ENCODE measurements at places on chromosomes 16 and 17.

GRCh38 chr16:73028721-73029361, 19.1 kb downstream of the ZFHX3 start:
- DNase-seq, result no peak

- DNase-seq, result no peak
Measured at GRCh38 chr16:27853651-27854050, 209.9 kb downstream of the GSG1L start.

GRCh38 chr17:3847165-3847670, 1.2 kb upstream of the NCBP3 start:
- DNase-seq, result no peak

DNA sequence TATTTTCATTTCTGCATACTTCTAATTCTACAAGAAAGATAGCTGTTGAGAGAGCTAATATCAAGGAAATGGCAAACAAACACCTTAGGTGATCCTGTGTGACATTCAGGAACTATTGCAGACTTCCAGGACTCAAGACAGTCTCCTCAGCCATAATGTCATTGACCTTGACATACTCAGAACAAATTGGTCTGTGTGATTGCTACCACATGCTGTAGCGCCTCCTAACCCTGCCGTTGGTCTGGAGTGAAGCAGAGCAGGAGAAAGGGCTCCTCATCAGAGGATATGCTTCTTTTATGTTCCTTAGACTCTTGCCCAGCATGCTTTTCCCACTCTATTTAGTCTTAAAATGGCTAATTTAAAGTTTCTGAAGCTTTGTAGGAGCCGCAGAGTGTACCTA, 194.2 kb upstream of the TBX2 start:
- DNase-seq, result no peak

DNA sequence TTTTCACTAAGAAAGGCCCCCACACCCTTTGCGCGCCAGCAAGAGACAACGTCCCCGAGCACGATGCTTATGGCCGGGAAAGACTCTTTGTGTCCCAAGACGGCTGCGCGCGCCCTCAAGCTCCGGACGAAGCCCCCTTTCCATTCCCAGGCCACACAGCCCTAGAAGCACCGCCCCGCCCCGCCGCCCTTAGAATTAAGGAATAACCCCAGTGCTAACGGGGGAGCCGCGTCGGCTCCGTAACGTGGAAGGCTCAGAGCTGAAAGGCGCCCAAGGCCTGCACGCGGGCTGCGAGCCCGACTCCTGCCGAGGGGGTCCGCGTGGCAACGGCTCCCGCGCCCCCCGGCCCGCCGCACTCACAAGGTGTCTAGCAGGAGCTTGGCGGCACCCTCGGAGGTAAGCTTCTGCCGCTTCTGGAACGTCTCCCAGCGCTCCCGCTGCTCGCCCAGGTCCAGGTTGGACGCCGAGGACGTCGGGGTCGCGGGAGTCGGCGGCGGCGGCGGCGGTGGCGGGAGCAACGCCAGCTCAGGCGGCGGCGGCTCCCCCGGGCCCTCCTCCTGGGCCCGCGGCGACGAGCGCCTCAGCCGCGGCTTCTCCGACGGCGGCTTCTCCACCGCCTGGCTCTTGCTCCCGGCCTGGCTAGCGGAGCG, 477 bp downstream of the CENPV start:
- no peak for DNase-seq

DNA sequence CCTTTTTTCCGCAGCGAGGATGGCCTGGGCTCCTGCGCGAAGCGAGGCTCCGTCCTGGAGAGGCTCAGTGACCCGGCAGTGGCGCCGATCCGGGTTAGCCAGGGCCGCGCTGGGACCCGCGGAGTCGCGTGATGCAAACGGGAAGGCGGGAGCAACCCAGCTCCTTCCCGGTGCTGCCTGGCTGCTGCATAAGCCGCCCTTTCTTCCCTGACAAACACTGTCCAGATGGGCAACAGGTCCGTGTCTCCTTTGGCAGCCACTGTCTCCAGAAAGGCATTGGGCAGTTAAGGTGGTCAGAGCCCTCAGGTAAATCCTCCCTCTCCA, 21.8 kb upstream of the ZNHIT3 start:
- no peak for DNase-seq

DNA sequence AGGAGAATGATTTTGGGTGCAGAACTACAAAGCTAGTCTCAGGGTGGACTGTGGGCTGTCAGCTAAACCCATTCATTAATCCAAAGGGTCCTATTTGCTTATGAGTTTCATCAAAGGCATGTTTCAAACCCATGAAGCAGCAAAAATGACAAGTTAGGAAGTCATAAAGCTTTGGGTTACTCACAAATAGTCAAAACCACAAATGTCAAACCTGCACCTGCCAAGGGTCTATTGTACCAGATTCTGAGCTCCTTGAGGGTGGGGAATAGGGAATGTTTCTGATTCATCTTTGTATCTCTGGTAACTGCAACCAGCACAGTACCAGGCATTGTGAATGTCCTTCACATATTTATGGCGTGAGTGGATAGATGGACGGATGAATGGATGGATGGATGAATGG, 317.7 kb downstream of the MAF start:
- no peak for DNase-seq

- DNase-seq, result no peak
Measured at GRCh38 chr17:681738-682529, 32.7 kb downstream of the VPS53 start.

DNA sequence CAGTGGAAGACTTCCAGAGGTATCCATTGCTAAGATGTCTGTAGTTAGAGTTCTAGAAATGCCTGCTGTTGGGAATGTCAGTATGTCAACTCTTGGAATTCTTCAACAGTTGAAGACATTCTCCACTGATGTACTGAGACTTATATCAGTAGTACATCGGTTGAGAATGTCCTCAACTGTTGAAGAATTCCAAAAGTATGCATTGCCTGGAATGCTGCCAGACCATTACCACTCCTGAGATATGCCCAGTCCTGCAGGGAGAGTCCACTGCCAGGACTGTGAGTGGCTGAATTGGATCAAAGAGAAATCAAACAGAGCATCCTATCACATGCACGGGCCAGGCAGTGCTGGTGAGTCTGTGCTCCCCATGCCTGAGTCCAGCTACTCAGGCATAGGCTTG, 42.0 kb downstream of the IL21R start:
- no peak for DNase-seq

GRCh38 chr17:72771734-72772133, 320.8 kb downstream of the SLC39A11 start:
- no peak for DNase-seq

DNA sequence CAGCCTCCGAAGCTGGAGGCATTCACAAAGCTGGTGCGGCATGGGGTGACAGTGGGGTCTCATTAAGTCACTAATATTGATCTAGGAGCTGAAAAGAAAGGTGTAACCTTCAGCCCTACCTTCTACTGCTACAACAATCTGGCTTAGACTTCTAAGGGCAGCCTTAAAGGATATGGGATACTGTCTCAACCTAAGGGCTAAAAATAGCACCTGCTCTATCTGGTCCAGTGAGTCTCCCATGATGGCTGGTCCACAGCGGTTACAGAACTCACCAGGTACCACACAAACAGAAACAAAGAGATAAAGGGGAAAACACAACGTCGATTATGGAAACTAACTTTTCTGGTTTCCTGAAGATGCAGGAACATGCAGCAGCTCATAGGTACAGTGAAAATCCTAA, 115.8 kb downstream of the SMG6 start:
- DNase-seq, result no peak

GRCh38 chr17:28478712-28479615, 5.5 kb downstream of the SLC13A2 start:
- DNase-seq, result no peak

DNA sequence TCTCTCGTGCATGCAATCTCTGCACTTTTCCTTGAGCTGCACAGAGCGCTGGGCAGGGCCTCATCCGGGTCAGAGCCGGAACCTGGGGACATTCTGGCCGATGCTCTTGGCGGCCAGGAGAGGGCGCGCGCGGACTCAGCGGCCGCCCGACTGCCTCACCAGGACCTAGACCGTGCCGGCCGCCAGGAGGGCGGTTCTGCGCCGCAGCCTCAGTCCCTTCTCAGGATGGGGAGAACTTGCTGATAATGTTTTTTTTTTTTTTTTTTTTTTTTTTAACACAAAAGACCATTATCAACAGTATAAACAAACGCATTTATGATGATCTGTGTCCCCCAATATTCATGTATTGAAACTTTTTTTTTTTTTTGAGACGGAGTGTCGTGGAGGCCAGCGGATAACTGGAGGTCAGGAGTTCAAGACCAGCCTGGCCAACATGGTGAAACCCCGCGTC, 8.1 kb upstream of the FLYWCH2 start:
- peak; percentile 15 for DNase-seq

DNA sequence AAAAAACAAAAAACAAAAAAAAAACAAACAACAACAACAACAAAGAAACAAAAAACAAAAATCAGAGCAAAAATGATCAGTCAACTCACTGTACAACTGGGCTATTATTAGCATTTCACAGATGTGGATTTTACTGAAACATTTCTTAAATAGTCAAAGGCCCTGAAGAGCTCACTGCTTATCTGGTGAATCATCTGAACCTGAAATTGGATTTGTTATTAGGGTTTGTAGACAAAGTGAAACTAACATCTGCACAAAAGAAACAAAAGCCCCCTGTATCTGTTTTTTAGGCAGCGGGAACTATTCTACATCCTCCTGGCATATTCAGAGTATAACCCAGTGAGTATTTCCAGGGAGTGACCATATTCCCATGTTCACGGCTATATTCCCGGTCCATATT, 32.6 kb upstream of the KSR1 start:
- DNase-seq, result no peak

DNA sequence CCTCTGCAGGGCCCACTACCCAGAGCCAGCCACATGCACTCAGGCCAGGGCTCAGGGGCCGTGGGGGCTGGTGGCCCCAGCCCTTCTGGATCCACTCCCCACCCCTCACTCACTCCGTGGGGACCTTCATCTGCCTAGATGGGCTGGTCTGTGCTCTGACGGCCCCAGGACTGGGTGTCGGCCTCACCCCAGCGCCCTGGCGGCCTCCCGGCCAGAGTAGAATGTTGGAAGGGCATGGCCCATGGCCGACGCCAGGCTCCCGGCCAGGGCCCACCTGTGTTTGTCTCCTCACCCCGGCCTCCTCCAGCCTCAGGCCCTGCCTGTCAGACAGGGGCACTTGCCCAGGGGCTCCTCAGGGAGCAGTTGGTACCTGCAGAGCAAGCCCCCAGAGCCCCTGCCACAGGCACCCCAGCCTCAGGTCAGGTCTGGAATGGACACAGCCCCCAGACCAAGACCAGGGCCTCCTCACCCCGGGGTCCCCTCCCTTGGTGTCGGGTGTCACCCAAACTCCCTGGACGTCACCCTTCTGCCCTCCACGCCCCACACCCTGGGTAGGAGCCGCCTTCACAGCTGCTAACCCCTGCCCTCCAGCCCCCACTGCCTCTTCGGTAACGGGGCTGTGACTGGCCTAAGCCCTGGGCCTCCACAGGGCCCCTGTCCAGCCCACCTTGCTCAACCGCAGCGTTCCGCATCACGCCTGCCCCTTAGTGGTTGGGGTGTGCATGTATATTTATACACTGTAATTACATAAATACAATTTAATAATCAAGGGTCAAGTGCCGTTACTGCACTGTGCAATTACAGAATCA, 3.0 kb upstream of the CDH15 start:
- DNase-seq, result no peak

DNA sequence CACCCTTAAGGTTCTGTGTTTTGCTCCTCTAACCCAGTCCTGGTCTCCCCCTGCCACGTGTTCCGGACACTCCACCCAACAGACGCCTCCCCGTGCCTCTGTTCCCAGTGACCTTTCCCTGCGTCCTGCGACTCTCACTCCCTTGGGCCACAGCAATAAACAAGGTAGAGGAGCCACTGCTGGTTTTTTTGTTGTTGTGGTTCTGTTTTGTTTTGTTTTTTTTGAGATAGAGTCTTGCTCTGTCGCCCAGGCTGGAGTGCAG, 3.7 kb upstream of the NPW start:
- DNase-seq, result no peak

- DNase-seq, result no peak
Measured at GRCh38 chr16:29126616-29127015, 141.8 kb downstream of the LAT start.

DNA sequence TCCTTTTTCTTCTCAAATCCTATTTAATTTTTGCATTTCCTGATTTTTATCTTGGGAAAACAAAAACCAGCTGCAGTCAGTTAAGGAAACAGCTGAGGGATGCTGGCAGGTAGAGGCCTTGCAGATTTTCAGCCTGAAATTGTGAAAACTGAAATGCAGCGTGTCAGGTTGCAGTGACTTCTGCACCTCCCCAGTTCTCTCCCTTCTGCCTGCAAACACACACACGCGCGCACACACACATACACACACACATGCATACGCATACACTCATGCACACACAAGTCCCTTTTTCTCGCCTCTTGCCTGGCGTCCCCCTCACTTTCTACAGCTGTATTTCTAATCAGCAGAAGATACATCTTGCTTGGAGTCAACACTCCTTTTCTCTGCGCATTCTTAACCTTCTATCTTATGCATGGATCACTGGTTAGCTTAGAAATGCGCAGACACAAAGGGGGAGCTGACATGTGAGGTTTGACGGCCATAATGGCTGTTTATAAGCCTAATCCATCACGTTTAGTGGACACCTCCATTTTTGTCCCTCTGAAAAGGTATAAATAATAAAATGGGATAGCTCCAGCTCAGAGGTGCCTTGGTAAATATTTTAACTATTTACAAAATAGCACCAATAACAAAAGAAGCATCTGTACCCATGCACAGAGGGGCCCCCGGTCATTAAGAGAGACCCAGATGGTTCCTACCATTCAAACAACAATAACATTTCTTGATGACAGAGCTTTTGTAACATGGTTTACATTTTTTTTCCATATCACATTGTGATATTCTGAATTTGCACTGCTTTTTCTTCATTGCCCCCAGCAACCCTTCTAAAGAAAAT, 392.1 kb upstream of the SALL1 start:
- DNase-seq, result no peak

DNA sequence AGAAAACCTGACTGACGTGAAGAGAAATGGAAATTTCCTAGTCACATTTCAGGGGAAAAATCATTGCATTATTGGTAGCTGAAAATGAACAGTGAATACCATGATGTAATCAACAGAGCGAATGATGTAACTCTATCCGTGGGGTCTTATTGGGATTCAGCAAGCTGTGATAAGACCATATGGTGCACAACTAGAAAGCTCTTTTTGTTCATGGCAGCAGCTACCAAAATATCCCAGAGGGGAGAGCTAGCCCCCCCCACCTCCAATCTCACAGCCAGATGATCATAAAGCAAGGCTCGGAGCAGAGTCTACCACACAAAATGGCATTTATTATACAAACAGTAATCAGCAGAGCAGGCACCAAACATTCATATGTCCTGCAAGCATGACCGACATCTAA, 22.2 kb upstream of the DNAH17 start:
- no peak for DNase-seq

DNA sequence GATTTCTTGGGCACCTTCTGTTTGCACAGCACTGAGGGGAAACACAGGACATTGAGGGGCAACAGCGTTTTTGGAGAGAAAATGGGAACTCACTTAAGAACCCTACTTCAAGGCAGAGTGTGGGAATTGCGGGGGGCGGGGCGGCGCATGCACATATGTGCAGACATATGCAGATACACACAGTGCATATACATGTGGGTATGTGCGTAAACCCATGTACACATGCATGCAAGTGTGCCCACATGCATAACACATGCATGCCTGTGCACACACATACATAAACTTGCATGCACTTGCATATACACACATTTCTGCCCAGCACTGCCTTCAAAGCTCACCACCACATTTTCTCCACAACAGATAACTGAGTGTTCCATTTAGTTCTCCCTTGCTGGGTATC, 32.4 kb downstream of the NLRC5 start:
- DNase-seq, result no peak

Data from stimulated activated CD4-positive, alpha-beta T cell treated with anti-CD3 and anti-CD28 coated beads, TNF-alpha, amount 100 ng/mL, for 1 hour (primary cell).